ENCODE measurements at places on chromosomes 12 and 14.

GRCh38 chr12:90854136-90854689 lies 100.8 kb downstream of the CCER1 start:
- DNase-seq, result no peak

GRCh38 chr12:32522331-32523221 lies 123.2 kb downstream of the FGD4 start:
- no peak for DNase-seq

DNA sequence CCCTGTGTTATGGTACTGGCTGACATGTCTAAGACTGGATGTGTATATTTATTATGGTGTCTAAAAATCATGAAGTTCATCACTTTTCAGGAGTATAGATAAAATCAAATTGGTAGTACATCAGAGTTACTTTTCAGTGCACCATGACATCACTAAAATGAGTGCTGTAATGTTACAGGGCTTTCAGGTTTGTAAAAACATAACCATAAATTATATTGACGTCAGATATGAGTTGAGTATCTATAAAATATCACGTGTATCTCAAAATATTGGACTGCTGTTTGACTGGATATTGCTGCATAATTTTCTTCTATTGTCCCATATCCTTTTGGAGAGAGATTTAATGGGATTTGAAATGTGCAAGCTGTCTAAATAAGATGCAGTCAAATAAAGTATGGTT lies 22.0 kb downstream of the NAA30 start:
- DNase-seq, result no peak

- no peak for DNase-seq
These were observed 382.2 kb downstream of the GRIN2B start for GRCh38 chr12:13599176-13599575.

DNA sequence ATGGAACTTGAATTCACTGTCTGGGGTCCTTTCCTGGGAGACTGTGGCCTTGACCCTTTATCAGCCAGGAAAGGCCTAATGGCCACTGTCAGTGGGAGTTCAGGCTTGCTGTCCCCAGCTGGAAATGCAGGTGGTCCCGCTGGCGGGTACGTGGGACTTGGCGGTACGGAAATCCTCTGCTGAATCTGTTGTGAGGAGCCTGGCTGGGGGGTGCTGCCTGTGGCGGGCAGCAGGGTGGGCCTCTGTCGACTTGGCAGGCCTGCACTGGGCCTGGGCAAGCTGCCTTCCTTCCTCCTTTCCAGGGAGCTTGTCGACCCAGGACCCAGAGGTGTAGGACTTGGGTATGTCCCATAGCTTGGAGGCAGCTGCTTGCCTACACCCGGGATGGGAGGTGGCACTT lies 26.3 kb downstream of the ZFYVE21 start:
- DNase-seq, result no peak
